ENCODE measurements at places on chromosomes 2 and 18.

DNA sequence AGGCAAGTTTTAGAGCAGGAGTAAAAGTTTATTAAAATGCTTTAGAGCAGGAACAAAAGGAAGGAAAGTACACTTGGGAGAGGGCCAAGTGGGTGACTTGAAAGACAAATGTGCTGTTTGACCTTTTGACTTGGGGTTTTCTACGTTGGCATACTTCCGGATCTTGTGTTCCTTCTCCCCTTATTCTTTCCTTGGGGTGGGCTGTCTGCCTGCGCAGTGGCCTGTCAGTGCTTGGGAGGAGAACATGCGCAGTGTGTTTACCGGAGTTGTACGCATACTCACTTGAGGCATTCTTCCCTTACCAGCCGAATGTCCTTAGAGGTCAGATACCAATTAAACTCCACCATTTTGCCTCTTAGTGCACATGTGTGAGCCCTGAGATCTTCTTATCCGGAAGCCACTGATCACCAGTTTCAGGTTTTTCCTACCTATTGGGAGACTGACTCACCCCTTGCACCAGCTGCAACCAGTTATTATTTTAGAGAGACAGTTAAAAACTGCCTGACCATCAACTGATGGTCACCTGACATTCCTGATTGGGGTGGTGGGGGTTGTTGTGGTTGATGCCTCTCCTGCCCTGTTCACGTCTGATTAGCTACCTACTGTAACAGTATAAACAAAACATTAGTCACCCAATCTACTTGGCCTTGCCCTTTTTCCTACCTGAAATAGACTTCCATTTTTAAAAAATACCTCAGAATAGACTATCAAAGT is 67.5 kb downstream of the NYAP2 start:
- no peak for DNase-seq

- no peak for DNase-seq
These were observed 212.1 kb downstream of the CDH2 start for GRCh38 chr18:27964811-27965210.

- no peak for DNase-seq
These were observed 185.2 kb upstream of the LRP1B start for GRCh38 chr2:142316049-142316448.

DNA sequence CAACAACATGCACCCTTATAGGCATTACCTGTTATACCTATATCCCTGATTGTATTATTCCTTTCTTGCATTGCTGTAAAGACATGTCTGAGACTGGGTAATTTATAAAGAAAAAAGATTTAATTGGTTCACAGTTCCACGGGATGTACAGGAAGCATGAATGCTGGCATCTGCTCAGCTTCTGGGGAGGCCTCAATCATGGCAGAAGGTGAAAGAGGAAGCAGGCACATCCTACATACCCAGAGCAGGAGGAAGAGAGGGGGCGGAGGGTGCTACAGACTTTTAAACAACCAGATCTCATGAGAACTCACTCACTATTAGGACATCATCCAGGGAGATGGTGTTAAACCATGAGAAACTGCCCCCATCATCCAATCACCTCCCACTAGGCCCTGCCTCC is 191.7 kb upstream of the SPHKAP start:
- no peak for DNase-seq

DNA sequence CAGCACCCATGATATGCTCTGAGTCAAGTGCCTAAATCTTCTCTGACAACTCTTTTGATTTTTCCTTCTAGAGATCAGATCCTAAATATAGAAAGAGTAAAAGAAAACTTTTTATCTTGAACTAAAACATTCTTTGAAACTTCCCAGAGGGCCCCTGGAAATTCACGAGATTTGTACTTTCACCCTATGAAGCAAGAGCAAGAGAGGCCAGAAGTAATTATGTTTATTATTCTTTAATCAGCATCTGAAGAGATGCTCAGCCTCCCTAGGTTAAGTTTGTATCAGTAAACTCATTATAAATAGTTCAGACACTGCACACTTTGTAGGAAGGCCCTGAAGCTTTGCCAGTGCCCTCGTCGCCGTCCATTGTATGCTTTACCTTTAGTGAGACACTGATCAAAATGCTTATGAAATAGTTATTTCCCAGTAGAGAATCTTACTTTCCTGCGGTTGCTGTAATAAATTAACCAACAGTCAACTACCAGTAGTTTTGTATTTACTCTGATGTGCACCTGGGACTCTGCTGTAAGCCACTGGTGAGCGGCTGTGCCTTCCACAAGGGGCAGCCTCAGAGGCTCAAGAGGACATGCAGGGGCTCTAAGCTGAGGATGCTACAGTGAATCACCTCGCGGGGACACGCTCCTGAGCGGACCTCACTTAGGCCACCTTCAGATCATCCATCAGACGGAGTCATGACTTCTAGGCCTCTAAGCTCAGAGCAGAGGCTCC is 71.9 kb downstream of the BIN1 start:
- DNase-seq: no peak

- DNase-seq: no peak
These were observed 23.4 kb downstream of the NEMP2 start for GRCh38 chr2:190511104-190511503.

GRCh38 chr2:222410534-222410933 is 13.8 kb upstream of the SGPP2 start:
- DNase-seq: no peak

DNA sequence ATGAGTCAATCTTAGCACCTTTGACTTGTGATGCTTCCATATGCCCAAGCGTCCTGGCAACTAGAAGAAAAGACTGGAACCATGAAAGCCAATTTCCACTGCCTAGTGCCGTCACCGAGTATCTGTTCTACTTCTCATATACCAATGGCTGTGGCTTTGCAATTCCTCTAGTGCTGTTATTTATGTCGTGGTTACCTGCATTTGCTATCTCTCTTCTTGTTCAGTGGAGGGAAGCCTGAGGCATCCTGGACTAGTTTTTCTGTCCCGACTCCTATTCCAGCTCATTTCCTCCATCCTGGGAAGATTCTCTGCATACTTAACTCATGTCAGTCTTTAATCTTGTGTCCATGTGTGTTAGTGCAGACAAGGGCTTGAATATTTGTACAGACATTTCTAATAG is 117.9 kb downstream of the FEZ2 start:
- DNase-seq: no peak

GRCh38 chr2:151114874-151115273 is 146.8 kb downstream of the RBM43 start:
- no peak for DNase-seq

DNA sequence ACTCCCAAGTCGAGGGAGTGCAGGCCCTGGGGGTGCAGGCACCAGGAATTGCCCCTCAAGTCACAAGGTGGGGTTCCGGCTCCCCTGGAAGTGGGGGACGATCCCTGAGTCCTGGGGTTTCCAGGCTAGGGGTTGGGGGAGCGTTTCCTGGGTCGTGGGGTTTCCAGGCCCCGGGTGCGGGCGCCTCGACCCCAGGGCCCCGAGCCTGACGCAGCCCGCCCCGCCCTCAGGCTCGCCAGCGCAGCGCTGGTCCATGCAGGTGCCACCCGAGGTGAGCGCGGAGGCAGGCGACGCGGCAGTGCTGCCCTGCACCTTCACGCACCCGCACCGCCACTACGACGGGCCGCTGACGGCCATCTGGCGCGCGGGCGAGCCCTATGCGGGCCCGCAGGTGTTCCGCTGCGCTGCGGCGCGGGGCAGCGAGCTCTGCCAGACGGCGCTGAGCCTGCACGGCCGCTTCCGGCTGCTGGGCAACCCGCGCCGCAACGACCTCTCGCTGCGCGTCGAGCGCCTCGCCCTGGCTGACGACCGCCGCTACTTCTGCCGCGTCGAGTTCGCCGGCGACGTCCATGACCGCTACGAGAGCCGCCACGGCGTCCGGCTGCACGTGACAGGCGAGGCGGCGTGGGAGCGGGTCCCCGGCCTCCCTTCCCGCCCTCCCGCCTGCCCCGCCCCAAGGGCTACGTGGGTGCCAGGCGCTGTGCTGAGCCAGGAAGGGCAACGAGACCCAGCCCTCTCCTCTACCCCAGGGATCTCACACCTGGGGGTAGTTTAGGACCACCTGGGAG is 12.0 kb downstream of the SIGLEC15 start:
- no peak for DNase-seq

DNA sequence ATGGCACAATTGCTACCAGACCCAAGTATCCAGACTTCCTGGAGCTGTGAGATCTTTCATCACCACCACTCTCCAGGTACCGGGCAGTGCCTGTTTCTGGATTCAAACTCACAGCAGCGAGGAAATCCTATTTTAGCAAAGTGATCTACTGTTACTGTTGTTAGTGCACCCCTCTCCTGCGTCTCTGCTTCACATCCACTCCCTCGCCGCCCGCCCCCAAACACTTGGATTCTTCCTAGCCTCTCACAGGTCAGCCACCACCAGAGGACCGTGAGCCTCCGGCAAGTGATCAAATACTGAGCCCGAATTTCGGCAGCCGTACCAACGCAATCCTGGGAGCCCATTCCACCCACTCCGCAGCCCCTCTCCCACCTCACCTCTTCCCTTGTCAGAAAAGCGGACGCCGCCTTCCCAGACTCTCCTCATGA is 519 bp downstream of the METTL4 start:
- peak; percentile 87 for DNase-seq

- DNase-seq: no peak
These were observed 961 bp downstream of the GPR55 start for GRCh38 chr2:230924092-230924469.

DNA sequence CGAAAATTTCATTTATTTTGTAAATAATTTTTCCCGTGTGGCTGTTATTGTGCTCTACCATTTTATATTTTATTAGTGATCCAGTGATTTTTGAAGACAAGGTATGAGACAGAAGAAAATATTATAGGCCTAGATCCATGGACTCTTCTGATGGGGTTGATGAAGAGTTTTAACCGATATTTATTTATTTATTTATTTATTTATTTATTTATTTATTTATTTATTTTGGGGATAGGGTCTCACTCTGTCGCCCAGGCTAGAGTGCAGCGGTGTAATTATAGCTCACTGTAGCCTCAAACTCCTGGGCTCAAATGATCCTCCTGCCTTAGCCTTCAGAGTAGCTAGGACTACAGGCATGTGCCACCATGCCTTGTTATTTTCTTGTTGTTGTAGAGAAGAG is 33.6 kb upstream of the RMND5A start:
- DNase-seq: no peak

- DNase-seq: no peak
These were observed 302.0 kb downstream of the PRKCE start for GRCh38 chr2:45953376-45954027.

DNA sequence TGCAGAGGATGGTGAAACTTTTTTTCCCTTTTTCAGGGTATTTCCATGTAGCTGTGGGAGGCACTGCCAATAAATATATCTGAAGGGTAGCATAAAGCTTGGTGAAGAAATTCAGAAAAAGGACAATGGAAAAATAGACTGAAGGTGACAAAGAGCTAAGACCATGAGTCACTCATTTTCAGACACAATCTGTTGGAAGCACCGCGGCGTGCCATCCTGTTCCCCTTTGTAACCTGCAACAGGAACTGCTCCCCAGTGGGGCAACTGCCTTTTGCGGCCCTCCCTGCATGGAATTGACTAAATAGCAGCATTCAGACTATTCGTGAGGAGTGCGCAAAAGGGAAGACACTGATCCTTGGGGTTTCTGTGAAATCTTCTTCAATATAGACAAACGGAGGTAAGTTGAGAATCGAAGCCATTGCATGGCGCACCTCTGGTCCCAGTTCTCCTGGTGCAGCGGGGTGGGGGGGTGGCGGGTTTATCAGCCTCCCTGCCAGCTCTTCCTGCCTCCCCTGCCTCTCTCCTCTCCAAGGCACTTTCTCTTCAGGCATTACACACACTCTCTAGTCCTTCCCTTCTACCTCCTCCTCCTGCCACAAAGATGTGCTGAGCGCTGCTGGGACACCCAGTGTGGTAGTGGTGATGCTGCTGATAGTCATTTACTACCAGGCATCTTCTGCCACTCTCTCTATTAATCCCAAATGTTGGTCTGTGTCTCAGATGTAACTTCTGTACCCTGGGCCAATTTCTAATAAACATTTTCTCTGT is 126.2 kb upstream of the TMEM200C start:
- DNase-seq: no peak

- peak; percentile 52 for DNase-seq
These were observed 54.0 kb upstream of the SPATS2L start for GRCh38 chr2:200252265-200253067.

GRCh38 chr2:78985558-78985957 is 39.9 kb upstream of the REG3G start:
- DNase-seq: no peak

- DNase-seq: no peak
These were observed 90.4 kb downstream of the SPTBN1 start for GRCh38 chr2:54546518-54546917.

- peak; percentile 70 for DNase-seq
These were observed 117.6 kb downstream of the SMAD7 start for GRCh38 chr18:48832938-48833700.

DNA sequence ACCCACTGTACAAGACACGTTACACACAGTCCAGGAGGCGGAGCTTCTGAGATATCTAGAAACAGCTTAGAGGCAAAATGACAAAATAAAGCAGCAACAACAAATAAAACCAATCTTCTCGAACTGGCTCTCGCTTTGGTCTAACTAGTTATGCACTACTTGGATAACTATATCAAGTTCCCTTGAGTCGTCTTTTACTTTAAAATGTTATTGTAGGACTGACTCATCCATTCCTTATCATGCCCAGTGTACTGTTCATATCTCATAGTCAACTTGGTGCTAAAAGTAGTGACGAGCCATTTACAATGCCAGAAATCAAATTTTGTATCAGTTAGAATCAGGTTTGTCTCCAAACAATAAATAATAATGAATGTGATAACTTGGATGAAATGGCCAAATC is 102.5 kb upstream of the SLC35G4 start:
- no peak for DNase-seq

DNA sequence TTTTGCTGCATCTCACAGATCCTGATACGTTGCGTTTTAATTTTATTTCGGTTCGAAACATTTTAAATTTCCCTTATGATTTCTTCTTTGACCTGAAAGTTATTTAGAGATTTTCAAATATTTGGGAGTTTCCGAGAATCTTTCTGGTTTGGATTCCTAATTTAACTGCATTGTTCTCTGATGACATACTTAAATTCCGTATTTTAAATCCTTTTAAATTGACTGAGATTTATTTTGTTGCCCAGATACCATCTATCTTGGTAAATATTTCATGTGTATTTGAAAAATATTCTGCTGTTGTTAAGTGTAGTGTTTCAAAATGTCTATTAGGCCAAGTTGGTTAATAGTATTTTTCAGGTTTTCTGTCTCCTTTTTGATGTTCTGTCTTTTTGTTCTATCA is 37.7 kb downstream of the MROH2A start:
- no peak for DNase-seq

- DNase-seq: no peak
These were observed 26.4 kb downstream of the CENPO start for GRCh38 chr2:24819442-24820174.

GRCh38 chr2:20171445-20171977 is 53.4 kb downstream of the SDC1 start:
- peak; percentile 19 for DNase-seq
